ENCODE measurements at places on chromosomes 12 and 14. TPM values are rescaled to one million over a fixed set of nuclear protein-coding genes. Genes with fewer than 3 reads are reported as not detected.

- no peak for DNase-seq
Measured at GRCh38 chr12:131856366-131857097, 28.3 kb downstream of the MMP17 start.

DNA sequence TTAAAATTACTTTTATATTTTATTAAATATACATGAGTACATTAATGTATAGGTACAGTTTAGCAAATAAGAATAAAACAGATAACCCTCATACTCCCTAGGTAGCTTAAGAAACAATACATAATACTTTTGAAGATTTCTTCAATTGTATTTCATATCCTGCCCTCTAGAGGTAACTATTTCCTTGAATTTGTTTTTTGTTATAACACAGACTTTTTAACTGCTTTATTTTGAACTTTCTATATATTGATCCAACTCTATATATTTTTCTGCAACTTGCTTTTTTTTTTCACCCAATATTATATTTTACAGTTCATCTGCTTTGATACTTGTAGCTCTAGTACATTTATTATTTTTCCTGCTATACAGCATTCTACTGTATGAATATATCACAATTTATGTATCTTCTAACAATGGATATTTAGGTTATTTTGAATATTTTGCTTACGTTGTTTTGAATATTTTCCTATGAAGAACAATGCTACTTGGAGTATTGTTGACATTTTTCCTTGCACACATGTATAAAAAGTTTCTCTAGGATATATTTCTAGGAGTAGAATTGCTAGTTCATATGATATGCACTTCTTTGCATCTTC lies 72.8 kb upstream of the ABCD2 start:
- peak; percentile 3 for DNase-seq

DNA sequence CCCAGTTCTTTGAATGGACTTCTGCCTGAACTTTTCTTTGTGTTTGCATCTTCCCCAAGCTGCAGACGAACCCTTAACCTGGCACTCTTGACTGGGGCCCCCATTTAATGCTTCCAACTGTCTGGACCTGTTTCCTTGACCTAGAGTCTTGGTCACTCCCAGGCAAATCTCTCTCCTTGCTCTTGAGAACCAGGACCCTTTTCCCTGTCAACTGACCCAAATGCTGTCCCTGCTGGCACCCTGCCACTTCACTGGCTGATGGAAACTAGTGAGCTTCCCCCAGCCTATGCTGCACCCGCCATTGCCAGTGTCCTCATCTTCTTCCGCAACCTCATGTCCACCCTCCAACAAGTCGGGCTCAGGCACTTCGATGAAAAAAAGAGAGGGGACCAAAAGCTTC lies 79.5 kb downstream of the PRIMA1 start:
- no peak for DNase-seq

The FGF23 gene
- total RNA-seq = under 0.01 TPM

The DPPA3 gene
- not detected for total RNA-seq
